ENCODE measurements at places on chromosomes 11 and 22. TPM values are rescaled to one million over a fixed set of nuclear protein-coding genes. Genes with fewer than 3 reads are reported as not detected.

DNA sequence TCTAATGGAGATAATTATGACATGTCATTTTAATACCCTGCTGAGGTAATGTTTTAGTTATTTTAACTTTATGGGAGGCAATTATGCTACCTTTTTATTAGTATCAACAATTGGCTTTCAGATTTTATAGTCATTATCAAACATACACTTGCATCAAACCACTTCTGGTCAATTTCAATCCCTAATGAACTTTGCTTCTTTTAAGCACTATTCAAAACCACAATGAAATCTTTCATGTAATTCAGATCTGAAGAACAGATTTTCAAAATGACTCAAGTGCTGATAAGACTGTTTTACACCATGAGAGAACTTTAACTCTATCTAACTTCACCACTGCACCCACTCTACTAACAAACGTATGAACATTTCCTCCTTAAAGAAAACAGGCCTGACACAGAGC lies 25.9 kb upstream of the CCDC34 start:
- H3K4me3 ChIP-seq = peak overlapping the region; percentile 32
- DNase-seq = no peak
- H3K27me3 ChIP-seq = no peaks in the 10 kb centered on the region
- H3K36me3 ChIP-seq = peaks cover 17% of the 10 kb centered on the region
- peaks cover 59% of the 10 kb centered on the region for H3K4me1 ChIP-seq

The APOA4 gene
- not detected for total RNA-seq

GRCh38 chr11:35491231-35491871 lies 34.1 kb downstream of the PAMR1 start:
- H3K27me3 ChIP-seq = peaks cover 6% of the 10 kb centered on the region
- no peaks in the 10 kb centered on the region for H3K4me1 ChIP-seq
- no peak for DNase-seq
- no peak overlapping the region for H3K4me3 ChIP-seq
- H3K27ac ChIP-seq = no peak overlapping the region

The SCGB2A2 gene
- not detected for total RNA-seq

The MYO7A gene
- total RNA-seq = 3.7 TPM

DNA sequence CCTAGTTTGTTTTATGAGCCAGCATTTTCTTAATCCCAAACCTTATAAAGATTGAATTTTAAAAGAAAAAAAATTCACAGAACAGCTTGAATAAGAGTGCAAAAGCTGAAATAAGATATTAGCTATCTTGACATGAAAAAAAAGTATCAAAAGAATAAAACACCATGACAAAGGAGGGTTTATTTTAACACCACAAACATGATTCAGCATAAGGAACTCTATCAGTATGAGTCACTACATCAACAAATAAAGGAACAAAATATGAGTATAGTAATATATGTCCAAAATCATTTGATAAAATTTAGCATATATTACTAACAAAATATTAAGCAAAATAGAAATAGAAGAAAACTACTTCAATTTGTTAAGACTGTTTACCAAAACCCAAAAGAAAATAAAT lies 9.6 kb upstream of the LMO1 start:
- no peaks in the 10 kb centered on the region for H3K4me1 ChIP-seq
- DNase-seq = no peak
- H3K36me3 ChIP-seq = no peaks in the 10 kb centered on the region
- H3K4me3 ChIP-seq = no peak overlapping the region
- H3K27ac ChIP-seq = no peak overlapping the region

DNA sequence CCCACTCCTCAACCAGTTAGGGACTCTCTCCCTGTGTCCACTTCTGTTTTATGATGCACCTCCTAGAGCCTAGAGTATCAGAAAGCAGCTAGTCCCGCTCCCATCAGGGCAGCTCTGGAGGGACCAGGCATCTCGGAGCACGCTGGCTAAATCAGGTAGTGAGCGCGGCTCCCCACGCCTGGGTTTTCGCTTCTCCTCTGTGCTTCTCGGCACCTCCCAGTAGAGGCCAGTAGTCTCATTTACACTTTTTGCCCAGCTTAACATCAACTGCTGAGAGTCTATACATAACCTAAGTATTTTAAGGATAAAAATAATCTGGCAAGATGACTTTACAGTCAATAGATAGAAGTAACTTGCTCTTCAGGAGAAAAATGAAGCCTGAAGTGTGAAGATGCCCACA lies 473.8 kb downstream of the OPCML start:
- DNase-seq = no peak
- no peak overlapping the region for H3K27ac ChIP-seq
- no peaks in the 10 kb centered on the region for H3K27me3 ChIP-seq

The DERL3 gene
- 3.7 TPM for total RNA-seq

DNA sequence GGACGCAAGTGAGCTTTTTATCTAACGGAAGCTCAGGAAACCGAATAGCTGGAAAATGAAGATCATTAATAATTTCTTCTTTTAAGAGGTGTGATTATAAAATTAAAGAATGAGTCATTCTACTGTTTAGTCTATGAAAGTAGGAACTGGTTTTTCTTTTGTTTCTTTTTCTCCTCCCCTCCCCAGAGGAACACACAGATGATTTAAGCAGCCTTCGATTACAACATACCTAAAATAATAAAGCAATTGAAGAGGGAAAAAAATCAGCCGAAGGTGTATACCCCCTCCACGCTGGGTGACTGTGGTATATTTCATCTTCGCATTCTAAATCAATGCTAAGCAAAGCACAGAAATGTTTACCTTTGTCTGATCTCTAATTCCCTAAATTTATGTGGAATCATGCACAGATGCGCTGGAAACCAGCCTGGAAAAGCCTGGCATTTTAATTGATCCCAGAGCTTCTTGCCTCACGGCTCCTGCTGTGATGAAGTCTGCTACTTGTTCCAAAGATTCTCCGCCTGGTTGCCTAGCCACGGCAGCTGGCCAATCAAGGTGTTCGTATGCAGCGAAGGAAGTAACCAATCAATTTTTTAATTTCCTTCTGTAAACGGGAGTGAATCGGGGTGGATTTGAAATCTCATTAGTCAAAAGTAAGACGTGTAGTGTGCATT lies 133.9 kb downstream of the FANCF start:
- no peaks in the 10 kb centered on the region for H3K36me3 ChIP-seq
- H3K27ac ChIP-seq = peak overlapping the region; percentile 14
- no peaks in the 10 kb centered on the region for H3K27me3 ChIP-seq
- peak overlapping the region; percentile 51 for H3K4me3 ChIP-seq

The DESI1 gene
- 64.5 TPM for total RNA-seq

The SCUBE2 gene
- total RNA-seq = not detected

DNA sequence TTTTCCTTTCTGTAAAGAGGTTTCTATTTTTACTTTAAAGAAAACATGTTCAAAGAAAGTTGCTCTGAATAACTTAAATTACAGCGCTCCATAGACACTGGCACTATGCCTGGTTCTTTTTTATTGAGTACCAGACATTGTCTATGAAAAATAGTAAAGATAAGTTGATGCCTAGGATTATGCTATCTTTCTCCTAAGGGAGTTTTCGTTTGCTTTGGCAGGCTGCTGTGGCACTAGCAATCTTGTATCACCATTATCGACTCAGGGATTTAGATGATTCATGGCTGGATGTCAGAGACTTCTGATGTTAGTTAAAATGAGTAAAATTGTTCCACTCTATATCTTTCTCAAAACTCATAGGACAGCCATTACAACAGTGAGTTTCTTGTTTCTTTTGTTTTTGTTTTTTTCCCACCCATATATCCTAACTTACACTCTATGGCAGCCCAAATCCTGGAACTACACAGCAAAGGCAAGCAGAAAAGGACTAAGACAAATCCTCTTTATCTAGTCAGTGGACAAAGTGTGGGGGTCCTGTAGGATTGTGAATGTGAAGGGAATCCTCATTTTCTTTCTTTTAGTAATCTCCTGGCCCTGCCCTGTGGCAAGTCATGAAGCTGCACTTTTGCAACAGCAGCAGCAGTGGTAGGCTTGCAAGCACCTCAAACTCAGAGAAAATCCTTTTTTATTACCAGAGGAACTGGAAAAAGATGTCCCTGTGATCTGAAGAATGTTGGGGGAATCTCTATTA lies 20.7 kb downstream of the SLN start:
- no peak overlapping the region for H3K27ac ChIP-seq
- no peak overlapping the region for H3K4me3 ChIP-seq
- H3K4me1 ChIP-seq = no peaks in the 10 kb centered on the region
- DNase-seq = no peak
- no peaks in the 10 kb centered on the region for H3K36me3 ChIP-seq

DNA sequence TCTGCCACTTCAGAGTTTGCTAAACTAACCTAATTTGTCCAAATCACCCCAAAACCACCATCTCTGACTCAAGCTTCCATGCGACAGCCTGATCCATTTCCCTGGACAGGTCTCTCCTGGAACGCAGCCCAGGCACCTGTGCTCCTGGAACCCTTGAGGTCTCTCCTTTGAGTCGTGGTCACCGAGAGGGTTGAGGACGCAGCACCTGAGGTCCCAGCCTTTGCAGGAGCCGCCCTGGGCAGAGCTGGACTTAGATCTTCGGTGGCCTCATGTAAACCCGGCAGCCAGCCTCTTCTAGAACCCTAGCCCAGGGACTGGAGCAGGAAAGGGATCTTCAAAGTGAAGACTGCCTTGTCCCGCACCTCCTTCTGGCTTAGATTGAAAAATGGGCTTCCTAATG lies 37.6 kb downstream of the ASRGL1 start:
- H3K27me3 ChIP-seq = no peaks in the 10 kb centered on the region
- H3K27ac ChIP-seq = no peak overlapping the region
- no peaks in the 10 kb centered on the region for H3K36me3 ChIP-seq
- H3K4me1 ChIP-seq = no peaks in the 10 kb centered on the region

The ARHGAP20 gene
- not detected for total RNA-seq

The INS gene
- not detected for total RNA-seq

- H3K36me3 ChIP-seq = no peaks in the 10 kb centered on the region
- no peak for DNase-seq
- no peak overlapping the region for H3K4me3 ChIP-seq
- no peaks in the 10 kb centered on the region for H3K27me3 ChIP-seq
- no peak overlapping the region for H3K27ac ChIP-seq
- no peaks in the 10 kb centered on the region for H3K4me1 ChIP-seq
Measured at GRCh38 chr11:77308838-77309237, 7.4 kb upstream of the GDPD4 start.

The NXPE1 gene
- total RNA-seq = not detected

DNA sequence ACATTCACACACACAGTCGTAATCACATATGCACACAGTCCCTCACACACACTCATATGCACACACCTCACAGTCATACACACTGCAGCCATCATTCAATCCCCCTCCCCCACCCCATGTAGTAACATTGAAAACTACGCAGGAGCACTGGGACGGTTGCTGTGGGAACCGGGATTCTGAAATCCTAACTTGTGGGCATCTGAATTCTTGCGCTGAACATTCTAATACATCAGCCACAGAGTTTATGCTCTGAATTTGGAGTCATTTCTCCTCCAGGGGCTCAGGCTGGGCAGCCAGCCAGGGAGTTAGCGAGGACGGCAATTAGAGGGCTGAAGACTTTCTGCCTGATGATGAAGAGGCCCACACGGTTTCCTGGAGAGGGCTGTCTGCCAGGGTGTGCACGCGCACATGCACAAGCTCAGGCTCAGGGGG lies 32.7 kb downstream of the CD6 start:
- H3K27ac ChIP-seq = no peak overlapping the region
- peaks cover 5% of the 10 kb centered on the region for H3K36me3 ChIP-seq
- peaks cover 24% of the 10 kb centered on the region for H3K27me3 ChIP-seq
- no peak overlapping the region for H3K4me3 ChIP-seq
- no peak for DNase-seq

DNA sequence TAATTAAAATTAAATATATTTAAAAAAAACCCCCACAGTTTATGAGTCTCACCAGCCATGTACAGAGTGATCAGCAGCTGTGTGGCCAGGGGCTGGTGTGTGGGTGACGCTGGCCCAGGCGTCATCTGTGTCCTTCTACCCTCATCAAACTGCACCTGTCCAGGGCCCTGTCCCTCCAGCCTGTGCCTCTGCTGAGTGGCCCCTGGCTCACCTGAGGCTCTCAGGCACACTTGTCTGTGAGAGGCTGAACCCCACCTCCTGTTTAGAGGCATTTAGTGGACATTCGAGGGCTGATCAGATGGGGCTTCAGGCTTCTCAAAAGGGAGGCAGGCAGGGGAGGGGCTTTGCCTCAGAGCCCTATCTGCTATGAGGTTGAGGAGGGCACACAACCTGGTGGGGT lies 29.9 kb upstream of the SMIM38 start:
- no peaks in the 10 kb centered on the region for H3K27me3 ChIP-seq
- peaks cover 29% of the 10 kb centered on the region for H3K4me1 ChIP-seq
- no peak overlapping the region for H3K27ac ChIP-seq
- peaks cover 13% of the 10 kb centered on the region for H3K36me3 ChIP-seq
- H3K4me3 ChIP-seq = no peak overlapping the region

The MCAT gene
- 23.9 TPM for total RNA-seq

DNA sequence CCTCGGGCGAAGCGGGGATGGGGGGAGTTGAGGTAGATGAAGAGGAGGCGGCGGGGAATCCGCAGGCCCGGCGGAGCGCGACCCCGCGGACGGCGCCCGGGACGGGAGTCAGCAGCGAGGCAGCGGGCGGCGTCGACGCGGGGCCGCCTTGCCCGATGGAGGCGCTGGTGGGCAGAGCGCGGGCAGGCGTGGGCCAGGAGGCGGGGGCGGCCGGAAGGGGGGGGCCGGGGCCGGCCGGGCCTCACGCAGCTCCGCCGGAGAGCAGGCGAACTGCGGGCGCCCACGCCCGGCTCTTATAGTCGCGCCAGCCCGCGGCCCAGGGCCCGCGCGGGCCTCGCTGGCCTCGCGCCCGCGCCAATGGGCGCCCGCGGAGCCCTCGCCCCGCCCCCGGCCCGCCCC lies at the start of gene IGF2:
IGF2 (minus strand) TSS at position 267 of the 399 bp plus-strand sequence. CDS start 3,866 bp downstream, outside the sequence.
- peak within 1 kb of the TSS; percentile 46 for H3K4me3 ChIP-seq
- DNase-seq = no peak
- H3K27ac ChIP-seq = no peak within 1 kb of the TSS
- peaks cover 85% of the 10 kb centered on the region for H3K27me3 ChIP-seq

GRCh38 chr11:64064374-64065140 lies 28.8 kb downstream of the FLRT1 start:
- no peak overlapping the region for H3K27ac ChIP-seq
- DNase-seq = no peak
- no peak overlapping the region for H3K4me3 ChIP-seq
- H3K4me1 ChIP-seq = no peaks in the 10 kb centered on the region
- H3K27me3 ChIP-seq = no peaks in the 10 kb centered on the region

The SHISAL1 gene
- total RNA-seq = not detected

DNA sequence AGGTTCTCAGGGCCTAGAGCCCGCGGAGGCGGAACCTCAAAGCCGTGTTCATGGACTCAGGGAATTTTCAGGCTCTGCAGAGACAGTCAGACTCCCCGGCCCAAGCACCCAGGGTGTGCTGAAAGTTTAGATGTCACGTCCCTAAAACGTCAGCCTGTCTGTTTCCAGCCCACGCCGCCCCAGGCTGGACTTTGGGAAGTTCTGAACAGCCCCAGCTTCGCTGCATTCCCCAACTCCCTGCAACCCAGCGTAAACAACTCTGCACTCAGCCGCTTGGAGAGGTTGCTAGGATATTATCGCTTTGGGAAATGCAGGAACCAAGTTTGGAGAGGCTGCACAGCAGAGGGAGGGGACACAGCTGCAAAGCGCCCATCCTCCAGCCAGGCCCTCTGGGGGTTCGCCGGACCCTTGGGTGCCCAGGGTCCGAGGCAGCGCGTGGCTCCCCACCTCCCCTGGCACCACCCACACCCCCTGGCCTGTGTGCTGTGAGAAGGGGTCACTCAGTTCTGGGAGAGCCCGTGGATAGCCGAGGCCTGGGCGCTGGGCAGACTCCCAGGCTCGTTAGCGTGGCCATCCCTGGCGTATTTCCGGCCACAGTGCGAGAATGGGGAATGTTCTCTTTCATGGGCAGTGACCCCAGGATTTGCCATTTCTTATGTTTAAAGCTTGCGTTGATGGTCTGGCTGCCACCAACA lies 120.5 kb upstream of the FGF3 start:
- no peak overlapping the region for H3K4me3 ChIP-seq
- peaks cover 25% of the 10 kb centered on the region for H3K4me1 ChIP-seq
- H3K27ac ChIP-seq = no peak overlapping the region
- no peaks in the 10 kb centered on the region for H3K27me3 ChIP-seq
- H3K36me3 ChIP-seq = peaks cover 4% of the 10 kb centered on the region

The OR51B5 gene
- not detected for total RNA-seq

The FAM180B gene
- not detected for total RNA-seq
